D341Med (cell line): ENCODE measurements at places on chromosomes 5 and 9.

DNA sequence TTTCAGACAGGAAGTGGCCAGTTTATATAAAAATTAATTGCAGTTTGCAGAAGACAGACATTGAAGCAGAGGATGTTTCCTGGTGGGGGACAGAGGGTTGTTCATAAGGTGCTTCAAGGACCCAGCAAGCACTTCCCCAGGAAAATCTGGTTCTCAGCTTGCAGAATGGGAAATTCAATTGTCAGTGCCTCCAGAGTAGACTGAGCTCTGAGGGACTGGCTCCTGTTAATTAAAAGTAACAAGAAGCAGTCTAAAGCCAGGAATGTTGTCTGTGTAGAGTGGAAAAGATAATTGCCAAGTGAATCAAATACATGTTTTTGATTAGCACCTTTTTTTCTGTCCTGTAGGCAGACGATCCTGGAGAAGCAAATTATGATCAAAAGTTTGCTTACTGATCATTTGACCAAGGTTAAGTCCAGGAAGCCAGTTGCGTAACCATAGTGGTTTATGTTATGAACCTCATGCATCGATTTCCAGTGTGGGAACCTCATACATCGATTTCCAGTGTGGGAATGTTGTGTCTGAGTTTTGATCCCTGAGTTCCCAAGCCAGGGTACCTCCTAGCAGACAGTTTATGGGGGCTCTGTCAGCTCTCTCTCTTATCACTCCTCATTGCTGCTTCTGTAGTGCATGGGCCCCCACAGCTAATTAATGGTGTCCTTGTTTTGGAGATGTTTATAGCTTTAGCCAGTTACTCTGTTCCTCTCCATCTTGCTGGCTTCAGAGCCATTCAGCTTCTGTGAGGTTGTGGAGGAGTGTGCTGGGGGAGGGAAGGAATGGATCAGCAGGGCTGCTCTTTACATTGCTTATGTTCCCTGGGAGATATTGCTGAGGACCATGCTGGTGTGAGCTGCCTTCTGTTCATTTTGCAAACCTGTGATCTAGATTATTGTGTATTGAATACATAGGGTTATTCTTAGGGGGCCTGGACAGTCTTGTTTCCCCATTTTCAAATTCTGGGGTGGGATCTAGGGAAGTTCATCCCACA is 17.1 kb downstream of the MSANTD3 start:
- no peak for DNase-seq

DNA sequence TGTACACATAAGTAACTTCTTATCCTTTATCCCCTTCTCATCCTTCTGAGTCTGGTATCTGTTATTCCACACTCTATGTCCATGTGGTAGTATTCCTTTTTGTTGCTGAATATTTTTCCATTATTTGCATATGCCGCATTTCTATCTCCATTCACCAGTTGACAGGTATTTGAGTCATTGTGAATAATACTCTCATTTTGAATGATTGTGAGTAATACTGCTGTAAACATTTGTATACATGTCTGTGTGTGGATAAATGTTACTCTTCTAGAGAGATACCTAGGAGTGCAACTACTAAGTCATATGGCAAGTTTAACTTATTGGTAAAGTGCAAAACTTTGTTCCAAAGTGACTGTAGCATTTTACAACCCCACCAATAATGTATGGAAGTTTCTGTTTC is 15.6 kb downstream of the RIC1 start:
- no peak for DNase-seq

- DNase-seq = peak; percentile 26
These were observed 493.7 kb upstream of the SGCD start for GRCh38 chr5:155833287-155833686.

- no peak for DNase-seq
These were observed 50.6 kb downstream of the LHFPL2 start for GRCh38 chr5:78597974-78598371.

DNA sequence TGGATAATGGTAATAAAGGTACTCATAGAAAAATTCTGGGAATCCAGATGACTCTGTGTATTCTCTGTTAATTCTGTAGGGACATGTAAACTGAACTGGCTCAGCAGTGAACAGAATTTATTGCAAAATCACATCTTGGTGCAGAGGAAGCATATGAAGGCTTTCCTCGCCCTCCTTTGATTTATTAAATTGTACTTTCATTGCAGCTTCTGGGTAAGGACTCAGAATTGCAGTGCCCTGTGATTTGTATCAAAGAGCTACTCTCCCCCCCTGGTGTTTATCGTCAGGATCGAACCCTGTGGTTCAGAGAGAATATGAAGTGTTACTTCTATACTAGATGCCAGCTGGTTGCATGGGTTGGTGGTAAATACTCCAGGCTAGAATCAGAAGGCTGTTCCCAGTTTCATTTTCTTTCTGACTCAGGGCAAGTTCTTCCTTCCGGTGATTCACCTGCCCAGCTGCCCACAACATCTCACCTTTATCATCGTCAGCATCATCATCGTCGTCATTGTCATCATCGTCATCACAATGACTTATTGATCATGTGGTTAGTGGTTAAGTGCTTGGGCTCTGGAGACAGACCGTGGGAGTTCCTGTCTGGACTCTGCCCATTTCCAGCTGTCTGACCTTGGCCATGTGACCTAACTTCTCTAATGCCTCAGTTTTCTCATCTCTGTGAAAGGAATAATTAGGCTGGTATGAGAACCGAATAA is 238.8 kb downstream of the ARHGAP26 start:
- no peak for DNase-seq

DNA sequence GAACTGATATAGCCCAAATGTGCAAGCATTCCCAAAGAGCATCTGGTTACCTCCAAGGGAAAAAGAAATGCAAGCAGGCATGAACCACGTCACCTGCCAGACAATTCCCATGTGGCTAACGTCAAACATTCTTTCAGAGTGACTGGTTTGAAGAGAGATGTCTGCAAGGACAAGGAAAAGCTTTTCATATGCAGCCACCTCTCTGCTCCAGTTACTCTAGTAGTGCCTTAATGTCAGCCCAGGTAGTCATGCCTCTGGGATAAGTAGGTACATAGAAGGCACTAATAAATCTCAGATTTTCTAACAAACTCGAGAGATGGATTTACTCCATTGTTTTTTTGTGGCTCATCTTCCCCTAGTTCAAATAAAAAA is 96.8 kb upstream of the IFNK start:
- DNase-seq = no peak

- peak; percentile 25 for DNase-seq
These were observed 5.9 kb downstream of the DNM1 start for GRCh38 chr9:128208946-128209669.

DNA sequence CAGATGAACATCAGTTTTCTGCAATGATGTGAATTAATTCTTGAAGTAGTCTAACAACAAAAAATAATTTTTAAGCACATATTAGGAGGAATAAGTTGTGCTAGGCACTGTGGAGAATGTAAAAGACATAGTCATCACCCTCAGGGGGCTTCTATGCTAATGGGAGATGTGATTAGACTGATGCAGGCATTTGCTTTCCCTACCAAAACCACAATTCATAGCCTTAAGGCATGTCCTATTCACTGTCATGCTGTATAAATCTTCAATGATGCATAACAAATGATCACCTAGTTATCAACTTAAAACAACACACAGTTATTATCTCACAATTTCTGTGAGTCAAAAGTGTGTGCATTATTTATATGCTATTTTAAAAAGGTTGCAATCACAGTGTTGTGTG is 422.6 kb downstream of the MAN2A1 start:
- DNase-seq = no peak

DNA sequence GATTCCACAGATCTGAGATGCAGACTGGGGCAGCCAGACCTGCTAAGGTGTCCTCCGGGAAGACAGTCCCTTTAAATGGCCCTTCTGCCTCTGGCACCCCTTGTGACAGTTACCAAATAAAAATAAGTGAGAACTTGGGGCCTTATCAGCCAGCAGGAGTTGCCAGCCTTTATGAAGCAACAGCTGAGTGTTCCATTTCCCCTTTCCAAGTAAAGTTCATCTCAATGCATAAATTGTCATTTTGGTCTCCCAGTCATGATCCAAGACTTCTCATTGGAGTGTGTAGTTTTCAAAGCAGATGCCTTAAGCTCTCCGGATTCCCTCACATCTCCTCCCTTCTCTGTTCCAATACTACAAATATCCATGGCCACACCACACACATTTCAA is 4.1 kb downstream of the PTCH1 start:
- DNase-seq = no peak

DNA sequence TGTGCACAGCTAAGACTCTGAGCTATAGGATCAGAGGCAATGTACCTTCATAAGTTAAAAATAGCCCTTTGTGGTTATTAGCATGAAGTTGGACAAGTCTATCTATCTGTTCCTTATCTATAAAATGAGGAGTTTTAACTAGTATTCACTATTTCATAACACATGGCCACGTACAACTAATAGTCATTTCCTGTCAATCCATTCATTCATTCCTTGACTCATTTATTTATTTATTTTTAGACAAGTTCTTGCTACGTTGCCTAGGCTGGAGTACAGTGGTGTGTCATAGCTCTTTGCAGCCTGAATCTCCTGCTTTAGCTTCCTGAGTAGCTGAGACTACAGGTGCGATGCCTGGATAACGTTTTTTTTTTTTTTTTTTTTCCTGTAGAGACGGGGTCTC is 92.1 kb downstream of the NR3C1 start:
- DNase-seq = no peak

- no peak for DNase-seq
These were observed 18.4 kb downstream of the CARD19 start for GRCh38 chr9:93114169-93114983.

DNA sequence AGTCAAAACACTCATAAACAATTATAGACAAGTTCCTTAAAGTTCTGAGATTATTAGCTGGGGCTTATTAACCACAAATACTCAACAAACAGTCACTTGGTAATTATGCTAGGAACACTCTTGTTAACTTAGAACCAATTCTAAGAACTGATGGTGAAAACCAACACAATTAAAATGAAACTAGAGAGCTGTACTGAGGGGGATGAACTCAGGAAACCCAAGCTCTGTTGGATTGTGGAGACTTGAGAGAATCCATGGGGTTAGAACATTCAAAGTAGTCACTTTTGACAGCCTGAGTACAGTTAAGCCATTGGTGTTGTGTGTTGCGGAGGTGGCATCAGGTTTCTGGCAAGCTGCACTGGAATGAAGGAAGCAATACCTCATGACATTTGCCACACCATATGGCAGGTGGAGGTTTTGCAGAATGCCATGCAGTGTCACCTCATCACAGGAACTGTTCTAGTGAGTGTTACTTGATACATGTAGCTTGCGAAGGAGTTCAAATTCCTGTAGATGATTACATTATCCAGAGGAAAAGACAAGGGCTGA is 480.9 kb upstream of the CD180 start:
- DNase-seq = no peak

DNA sequence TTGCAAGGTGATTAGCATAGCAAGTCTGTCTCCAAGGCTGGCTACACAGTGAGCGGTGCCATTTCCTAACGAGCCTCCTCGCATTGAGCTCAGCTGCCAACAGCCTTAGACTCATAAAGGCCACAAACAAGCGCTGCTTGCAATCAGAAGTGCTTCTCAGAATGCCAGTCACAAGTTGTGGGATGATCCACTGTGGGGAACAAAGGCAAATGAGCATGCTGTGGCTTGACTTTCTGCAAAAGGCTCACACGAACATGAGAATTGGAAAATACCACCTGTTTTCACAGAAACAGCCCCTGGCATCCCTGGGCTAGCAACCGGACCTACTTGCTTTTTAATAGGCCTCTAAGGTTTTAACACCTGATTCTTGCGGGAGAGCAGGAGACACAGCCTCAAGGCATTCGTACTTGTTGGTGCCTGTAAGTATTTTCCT is 215.5 kb downstream of the FANCC start:
- DNase-seq = no peak

DNA sequence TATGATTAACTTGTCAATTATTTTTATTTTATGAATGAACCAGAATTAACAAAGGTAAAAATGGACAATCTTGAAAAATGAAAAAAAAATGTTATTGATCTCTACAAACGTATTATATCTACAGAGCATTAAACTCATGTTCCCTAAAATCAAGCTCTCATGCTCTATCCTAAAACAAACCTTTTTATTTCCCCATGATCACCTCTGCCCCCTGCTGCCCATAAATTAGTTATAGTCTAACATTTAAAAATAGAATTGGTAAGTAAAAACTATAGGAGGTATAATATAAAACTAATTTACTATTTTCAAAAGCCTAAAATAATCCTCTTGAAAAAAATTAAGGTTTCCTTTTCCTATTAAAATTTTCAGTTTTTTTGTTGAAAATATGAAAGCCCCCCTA is 168.0 kb upstream of the POU5F2 start:
- no peak for DNase-seq

DNA sequence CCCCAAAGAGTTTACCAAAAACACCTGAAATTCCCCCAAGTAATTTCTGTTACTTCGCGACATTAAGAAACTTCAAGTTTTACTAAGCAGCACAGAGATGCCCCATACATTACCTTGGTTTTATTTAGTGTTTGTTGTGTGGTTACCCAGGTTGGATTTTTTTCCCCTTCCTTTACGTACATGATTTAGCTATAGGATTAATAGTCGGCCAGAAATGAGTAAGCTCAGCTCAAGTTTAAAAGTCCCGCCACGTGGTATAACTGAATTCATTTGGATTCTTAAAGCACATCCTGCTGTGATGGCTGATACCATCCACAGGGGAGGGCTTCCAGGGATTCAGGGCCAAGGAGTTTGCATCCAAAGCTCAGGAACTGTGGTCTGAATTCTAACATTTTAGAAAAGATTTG is 75.9 kb downstream of the DAP start:
- no peak for DNase-seq

DNA sequence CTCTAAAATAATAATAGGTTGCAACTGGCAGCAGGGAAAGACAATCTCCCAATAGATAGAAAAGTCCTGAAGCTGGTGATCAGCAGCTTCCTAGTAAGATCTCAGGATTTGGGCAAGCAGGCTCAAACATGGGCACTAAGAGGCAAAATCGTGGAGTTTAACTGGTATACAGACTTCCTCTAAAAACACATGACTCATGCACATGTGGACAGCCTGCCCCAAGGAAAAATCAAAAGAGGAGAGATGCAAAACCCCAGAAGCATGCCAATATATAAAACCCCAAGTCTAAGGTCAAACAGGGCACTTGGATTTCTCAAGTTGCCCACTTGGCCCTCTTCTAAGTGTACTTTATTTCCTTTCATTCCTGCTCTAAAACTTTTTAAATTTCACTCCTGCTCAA is 62.8 kb downstream of the CDKN2A start:
- no peak for DNase-seq

GRCh38 chr5:113162208-113162607 is 185.6 kb downstream of the DCP2 start:
- DNase-seq = no peak

- no peak for DNase-seq
These were observed 88.7 kb downstream of the SPOCK1 start for GRCh38 chr5:137410234-137411010.

- DNase-seq = no peak
These were observed 56.8 kb upstream of the PHYKPL start for GRCh38 chr5:178289438-178289837.

DNA sequence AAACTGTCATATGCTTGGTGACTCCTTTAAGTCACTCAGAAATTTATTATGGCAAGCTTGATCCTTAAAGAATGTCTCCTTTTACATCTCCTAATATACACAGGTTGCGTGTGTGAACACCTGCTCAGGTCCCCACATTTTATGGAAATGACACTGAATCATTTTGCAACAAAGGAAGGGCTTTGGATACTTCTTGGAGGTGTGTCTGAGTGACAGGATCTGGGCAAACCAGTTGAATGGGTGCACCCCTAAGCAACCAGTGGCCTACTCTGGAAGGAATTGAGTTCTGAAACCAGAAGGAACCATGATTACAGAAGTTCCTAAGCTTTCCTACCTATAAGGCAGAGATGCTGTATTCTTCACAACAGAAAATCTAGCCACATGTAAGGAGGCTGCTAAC is 483.9 kb upstream of the KLF4 start:
- no peak for DNase-seq
